ENCODE measurements at places on chromosomes 1 and 21.

GRCh38 chr1:173827611-173828010, 2.9 kb upstream of the CENPL start:
- no peak for DNase-seq

GRCh38 chr1:21307663-21308305, 17.5 kb upstream of the ECE1 start:
- no peak for DNase-seq

DNA sequence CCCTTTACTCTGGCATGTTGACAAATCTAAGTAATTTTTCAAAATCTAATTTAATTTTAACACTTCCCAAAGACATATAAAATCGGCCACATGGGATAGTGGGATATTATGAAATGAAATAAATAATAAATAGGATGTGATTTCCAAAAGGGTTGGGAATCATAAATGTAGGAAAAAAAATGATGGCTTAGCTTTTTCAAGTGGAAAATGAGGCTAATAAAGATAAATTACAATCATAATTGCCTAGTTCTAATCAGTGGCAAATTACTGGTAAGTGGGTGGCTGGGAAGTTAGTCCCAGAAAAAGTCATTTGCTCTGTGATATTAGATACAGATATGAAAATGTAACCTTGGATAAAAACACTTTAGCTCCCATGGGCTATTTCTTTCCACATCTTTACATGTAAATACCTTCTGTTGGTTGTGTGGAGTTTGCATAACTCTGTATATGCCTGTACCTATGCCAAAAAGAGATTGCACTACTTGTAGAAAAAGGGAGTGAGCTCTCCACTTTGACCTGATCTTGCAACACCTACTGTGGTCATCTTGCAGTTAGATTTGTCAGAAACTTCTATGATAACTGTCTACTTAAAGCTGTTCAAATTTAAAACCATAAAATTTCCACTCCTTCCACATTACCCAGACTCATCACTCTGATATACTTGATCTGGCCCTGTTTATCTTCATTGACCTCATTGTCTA, 284.6 kb upstream of the KAZN start:
- no peak for DNase-seq

GRCh38 chr21:17444828-17445227, 68.0 kb upstream of the CXADR start:
- DNase-seq = no peak

DNA sequence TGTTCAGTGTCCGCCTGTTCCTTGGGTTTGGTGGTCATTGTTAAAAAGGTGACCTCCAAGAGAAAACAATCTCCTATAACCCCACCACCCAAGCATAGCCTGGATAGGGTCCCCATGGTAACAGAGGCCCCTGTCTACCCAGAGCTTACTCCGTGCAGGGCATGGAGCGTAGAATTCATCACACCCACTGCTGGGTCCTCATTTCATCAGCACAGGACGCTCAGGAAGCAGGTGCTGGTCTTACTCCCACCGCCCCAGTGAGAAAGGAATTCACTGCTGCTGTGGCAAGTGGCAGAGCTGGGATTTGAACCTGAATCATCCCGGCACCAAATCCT, 37.0 kb downstream of the ARHGEF10L start:
- no peak for DNase-seq

DNA sequence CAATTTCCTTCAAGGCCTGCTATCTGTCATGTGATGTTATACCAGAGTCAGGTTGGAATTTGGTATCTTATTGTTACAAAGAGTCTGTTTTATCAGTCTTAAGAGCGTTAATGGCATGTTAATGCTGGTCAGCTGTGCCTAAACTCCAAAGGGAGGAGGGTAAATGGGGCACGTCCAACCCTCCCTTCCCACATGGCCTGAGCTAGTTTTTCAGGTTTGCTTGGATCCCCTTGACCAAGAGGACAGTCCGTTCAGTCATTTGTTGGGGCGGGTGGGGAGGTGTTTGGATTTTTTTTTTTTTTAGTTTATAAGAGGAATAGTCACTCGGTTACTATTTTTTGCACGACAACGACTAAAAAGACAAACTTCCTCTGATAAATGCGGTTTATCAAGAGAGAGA, 63.8 kb upstream of the LYST start:
- no peak for DNase-seq

- DNase-seq = no peak
These were observed 27.8 kb downstream of the CBR1 start for GRCh38 chr21:36097427-36098181.

GRCh38 chr1:111364690-111365089, 62.8 kb downstream of the OVGP1 start:
- DNase-seq = no peak

DNA sequence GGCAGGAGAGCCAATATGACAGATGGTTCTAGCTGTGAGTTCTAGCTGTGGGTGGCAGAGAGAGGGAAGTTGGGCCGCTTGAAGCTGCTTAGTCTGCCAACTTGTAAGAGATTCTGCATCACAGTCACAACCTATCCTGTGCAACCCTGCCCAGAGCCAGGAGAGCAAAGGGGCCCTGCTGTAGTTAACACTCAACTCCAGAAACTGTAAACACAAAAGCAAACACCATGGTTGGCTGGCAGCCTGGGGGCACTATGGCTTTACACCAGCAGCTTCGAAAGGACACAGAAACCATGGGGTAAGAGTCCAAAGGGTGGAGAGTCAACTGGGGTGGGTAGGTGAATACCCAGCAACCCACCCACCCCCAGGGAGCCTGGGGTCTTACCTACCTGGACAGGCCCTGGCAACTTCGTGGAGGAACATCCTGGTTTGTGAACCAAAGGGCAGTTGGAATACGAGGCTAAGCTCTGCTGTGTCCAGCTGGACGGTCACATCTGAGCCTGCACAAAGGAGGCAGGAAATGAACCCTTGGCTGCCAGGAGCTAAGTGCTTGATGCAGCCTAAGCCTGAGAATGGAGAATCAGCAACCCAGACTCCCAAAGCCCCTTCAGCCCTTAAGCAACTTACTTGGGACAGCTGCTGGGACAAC, 6.4 kb downstream of the INPP5B start:
- no peak for DNase-seq

DNA sequence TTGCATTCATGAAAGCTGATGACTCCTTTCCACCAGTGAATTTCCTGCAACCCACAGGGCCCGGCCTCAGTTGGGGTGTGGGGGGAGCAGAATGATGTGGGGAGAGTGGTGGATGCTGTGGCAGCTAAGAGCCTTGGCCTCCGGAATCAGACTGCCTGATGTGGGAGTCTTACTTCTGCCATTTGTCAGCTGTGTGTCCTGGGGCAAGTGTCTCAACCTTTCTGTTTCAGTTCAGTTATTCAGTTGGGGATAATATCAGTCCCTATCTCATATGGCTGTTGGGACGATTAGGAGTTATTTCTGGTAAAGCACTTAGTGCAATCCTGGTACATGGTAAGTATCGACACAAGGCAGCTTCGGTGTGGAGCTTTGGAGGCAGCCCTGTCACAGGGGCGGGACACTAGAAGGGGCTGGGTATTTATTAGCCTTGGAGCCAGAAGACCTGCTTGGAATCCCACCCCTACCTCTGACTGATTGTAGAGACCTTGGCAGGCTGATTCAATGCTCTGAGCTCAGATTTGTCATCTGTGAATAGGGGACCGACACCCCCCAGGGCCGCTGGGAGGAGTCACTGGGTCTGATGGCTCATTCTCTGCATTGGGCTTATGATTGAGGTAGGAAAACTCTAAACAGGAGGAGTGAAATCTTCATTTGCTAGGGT, 19.6 kb downstream of the ARHGEF10L start:
- DNase-seq = no peak

DNA sequence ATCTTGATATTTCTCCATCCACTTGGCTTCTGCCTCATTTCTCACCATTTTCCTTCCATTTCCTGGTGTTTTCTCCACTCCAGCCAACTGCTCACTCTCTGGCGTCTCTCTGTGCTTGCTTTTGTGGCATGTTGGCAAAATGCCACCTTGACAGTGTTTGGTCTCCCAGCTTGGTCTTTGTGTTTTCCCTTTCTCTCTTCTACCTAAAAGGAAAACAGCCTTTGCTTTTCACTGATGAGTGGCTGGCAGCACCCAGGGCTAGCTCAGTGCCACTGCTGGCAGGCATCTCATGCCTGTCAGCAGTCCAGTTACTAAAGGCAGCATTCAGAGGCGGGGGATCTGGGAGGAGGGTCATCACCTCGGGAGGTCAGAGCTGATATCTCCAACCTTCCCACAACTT, 55.3 kb upstream of the DSCAM start:
- no peak for DNase-seq

- no peak for DNase-seq
These were observed 6.8 kb downstream of the XKR8 start for GRCh38 chr1:27966402-27967105.

DNA sequence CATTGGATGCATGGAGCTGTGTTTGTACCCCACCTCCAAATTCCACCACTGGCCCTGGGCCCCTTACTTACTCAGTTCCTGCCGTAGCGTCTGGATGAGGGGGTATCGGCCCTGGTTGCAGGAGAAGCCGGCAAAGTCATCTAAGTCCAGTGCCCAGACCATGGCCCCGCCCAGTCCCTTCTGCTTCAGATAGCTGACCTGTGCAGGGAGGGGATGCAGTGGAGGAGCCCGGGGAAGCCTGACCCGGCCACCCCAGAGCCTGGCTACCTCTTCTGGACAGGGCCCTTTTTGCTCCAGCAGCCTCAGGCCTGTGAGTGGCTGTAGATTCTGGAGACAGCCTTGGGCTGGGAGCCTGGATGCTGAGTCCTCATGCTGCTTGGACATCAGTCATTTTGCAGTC, 11.8 kb downstream of the CHIT1 start:
- no peak for DNase-seq

DNA sequence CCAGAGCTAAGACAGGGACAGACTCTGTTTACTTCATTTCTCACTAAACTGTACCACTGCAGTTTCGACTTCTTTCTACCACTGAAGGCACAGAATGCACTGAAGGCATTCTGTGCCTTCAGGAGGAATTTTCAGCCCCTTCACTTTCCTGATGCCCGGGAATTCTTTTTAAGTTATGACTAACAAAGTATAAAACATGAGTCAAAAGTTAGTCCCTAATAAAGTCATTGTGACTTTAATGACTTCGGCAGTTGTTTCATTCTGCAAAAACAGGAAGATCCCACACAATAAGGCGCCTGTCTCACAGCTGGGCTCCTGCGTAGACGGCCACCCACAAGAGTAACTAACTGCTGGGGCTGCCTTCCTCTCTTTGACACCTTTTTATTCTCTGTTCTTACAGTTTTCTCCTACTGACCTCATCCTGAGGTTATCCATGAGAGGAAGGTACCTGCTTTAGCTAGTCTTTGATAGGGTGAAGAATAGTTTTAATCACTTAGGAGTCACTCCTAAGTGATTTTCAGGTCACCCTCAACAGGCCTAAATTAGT, 183.9 kb upstream of the SGIP1 start:
- DNase-seq = peak; percentile 40

DNA sequence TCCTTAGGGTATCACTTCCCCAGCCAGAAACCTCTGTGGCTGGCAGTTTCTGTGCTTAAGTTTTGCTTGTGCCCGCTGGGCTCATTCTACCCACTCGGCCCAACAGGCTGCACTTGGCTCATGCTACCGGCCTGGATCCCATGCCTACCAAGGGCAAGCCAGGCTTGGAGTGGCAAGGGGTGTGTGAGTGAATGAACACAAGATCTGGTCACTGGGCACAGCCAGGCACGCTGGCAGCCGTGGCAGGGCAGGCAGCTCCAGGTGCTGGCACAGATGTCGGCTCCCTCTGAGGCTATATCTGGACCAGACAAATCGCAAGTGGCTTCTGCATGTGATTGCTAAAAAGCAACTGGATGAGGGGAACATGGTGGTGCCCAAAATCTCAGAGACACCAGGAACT, 740.5 kb upstream of the B3GALT2 start:
- no peak for DNase-seq

- no peak for DNase-seq
These were observed 323.7 kb downstream of the HHIPL2 start for GRCh38 chr1:222224156-222224555.

DNA sequence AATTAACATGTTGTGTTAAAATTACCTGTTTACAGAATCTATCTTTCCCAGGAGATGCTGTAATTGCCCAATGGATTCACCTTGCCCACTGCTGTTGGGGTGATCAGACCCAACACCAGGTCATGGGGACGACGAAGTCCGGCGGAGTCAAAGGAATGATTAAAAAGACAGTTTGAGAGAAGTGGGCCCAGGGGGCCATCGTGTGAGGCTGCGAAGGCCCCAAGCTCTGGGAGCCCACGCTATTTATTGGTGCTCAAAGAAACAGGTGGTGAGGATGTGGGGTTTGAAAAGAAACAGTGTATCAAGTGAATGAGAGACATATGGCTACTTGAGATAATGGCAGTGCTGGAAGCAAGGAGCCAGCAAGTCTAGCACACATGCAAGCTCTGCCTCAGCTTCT, 16.3 kb upstream of the L1TD1 start:
- no peak for DNase-seq

- DNase-seq = peak; percentile 19
These were observed 62.7 kb downstream of the ADARB1 start for GRCh38 chr21:45136927-45137611.

GRCh38 chr1:3879787-3880428, 20.2 kb downstream of the C1orf174 start:
- no peak for DNase-seq

GRCh38 chr1:211527888-211528287, 35.9 kb upstream of the RD3 start:
- DNase-seq = no peak

DNA sequence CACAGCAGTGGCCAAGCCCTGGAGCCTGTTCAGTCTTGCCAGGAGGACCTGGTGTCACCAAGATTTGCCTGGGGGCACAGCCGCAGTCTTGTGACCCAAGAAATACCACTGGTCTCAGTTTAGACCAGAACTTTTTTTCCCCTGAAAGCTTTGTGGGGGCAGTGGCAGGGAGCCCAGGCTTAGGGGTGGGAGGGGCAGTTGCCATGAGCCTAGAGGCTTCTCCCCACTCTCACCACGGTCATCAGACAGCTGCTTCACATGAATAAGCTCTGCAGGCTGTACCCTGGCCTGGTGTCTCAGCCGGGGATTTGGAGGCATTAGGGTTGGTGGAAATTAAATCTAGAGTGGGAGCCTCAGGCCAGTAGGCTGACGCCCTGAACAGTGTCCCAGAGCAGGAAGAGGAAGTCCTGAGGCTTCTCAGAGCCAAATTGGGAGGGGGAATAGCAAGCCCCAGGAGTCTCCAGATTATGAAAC, 73.7 kb downstream of the SLC16A1 start:
- DNase-seq = no peak

- DNase-seq = peak; percentile 78
These were observed 2.7 kb upstream of the NPHP4 start for GRCh38 chr1:5994713-5995621.

GRCh38 chr1:94514095-94514727, 27.3 kb downstream of the F3 start:
- DNase-seq = no peak

DNA sequence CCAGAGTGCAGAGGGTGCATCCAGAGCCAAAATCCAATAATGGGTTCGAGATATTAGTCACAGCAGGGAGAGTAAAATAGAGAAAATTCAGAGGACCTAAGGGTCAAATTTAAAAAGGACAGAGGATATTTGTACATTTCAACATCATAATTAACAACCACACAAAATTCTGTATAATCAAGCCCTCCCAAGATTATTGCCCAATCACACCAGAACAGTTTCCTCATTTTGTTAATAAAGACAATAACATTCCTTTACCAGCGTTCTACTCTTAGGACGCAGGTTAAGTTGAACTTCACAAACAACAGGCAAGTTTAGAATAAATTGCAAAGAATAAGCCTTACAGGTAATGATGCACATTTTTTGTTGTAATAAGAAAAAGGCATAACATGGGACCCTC, 462.8 kb downstream of the PTPRC start:
- no peak for DNase-seq

- no peak for DNase-seq
These were observed 576.1 kb upstream of the RGS18 start for GRCh38 chr1:191582169-191582568.
